Right cardiac atrium (tissue), 5 donors: ENCODE measurements at places on chromosomes 13 and 19. TPM values are rescaled to one million over a fixed set of nuclear protein-coding genes. Genes with fewer than 3 reads are reported as not detected.

DNA sequence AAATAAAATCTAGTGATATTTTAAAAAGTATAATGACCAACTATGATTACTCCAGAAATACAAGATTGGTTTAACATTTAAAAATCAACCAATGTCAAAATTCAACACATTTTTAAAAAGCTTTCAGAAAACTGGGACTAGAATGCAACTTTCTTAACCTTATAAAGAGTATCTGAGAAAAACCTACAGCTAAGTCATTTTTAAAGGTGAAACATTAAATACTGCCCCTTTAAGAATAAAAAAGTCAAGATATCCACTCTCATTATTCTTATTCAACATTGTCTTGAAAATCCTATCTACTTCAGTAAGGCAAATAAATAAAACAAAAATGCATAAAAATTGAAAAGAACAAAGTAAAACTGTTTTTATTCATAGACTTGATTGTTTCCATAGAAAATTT, 673.2 kb downstream of the UQCRFS1 start:
- no peak for DNase-seq

DNA sequence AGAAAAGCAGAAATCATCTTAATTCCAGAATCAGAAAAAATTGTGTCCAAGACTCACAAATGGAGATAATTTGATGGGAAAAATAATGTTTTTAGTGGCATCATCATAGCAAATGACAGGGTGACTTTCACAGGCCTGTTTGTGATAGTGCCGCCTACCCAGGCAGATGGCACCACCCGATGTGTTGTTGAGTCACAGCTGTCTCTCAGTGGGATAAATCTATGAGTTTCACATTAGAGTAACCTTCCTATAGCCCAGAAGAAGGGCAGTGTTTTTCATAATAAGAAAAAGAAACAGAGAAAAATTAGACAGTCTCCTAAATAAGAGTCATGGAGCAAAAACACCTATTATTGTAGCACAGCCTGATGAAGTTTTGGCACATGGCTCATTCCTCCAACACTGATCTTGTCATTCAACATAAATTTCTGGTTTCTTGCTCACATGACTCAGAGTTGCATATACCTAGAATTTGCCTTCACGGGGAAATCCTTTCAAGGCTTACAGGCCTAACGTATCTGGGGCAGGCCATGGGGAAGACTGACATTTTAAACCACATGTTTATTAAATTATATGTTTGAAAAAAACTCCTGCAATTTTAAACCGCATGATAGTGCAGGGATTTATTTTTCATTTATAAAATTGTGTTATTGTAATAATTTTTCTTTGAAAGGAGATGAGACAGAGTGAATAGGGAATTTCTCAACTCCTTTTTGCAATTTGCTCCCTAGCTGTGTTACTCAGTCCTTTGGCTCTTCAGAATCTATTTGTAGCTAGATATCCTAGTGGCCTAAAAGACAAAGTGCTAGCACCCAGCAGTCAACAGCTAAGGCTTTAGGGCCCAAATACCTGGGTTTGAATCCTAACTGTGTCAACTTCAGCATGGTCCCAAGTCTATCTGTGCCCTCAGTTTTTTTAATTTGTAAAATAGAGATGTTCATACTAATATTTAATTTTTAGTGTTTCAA, 393.7 kb downstream of the NDFIP2 start:
- DNase-seq: no peak

DNA sequence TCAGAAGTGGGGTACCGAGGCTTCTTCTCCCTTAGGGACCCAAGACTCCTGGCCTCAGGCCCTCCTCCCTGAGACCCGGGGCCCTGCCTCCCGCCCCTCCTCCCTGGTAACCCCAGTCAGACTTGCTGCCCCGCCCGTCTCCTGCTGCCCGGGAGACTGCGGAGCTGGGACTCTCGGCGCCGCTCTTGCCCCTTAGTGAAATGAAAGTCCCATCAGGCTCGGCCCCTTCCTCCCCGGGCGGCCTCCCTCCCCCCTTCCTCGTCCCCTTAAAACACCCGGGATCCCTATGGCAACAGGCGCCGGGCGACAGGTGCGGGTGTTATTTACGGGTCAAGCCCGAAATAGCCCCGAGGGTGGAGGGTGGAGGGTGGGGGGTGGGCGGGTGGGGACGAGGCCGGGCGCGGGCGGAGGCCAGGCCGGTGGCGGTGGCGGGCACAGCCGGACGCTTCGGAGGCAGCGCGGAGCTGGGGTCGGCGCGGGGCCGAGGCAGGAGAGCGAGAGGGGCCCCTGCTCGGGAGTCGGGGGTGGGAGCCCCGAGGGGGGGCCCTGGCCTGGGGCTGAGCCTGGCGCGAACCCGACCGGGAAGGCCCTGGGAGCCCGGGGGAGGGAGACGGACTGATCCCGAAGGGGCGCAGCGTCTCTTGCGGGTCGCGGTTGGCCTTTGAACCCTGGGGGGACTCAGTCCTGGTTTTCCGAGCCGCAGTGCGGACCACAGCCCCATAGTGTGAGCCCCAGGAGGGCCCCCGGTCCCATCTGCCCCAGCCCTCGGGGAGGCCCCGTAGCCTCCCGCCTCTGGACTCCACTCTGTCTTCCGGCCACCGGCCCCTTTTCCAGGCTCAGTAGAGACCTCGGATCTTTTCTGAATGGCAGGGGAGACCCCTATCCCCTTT, at the start of gene CACNG6:
Gene CACNG6 (plus strand): TSS at position 414 of the 890 bp plus-strand sequence. CDS start 1,241 bp downstream, outside the sequence.
- no peak for DNase-seq

DNA sequence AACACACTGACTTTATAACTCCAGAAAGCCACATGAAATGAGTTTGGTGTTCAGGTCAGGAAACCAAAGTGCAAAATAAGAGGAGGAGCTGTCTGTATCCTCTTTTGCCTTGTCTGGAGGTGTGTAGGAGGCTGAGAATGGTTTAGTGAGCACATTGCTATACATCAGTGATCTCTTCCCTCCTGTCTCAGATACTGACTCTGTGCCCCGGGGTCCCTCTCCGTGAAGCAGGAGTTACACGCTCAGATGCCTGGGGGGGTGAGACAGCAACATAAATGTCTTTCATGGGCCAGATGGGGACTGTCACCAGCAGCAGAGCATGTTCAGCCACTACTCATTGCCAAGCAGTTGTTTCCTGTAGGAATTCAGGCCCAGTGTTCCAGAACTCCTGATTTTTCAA, 285.4 kb downstream of the ATP8A2 start:
- no peak for DNase-seq

- no peak for DNase-seq
Observed at GRCh38 chr13:83272076-83272475, 610.2 kb downstream of the SLITRK1 start.

DNA sequence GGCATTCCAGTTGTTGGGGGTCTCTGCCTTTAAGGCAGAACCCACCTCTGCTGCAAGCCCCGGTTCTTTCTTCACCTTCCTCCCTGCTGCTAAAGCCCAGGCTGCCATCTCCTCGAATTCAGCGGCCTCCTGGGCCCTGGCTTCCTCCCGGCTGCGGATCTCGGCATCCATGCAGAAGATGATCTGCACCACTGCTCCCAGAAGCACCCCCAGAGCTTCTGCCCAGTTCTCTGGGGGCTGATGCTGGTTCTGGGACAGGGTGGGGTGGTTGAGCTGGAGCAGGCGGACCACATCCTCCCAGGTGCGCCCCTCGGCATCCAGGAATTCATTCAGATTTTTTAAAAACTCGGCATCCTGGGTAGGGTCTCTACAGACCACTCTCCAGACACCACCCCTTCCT, 987 bp downstream of the PNMA8A start:
- DNase-seq: no peak

DNA sequence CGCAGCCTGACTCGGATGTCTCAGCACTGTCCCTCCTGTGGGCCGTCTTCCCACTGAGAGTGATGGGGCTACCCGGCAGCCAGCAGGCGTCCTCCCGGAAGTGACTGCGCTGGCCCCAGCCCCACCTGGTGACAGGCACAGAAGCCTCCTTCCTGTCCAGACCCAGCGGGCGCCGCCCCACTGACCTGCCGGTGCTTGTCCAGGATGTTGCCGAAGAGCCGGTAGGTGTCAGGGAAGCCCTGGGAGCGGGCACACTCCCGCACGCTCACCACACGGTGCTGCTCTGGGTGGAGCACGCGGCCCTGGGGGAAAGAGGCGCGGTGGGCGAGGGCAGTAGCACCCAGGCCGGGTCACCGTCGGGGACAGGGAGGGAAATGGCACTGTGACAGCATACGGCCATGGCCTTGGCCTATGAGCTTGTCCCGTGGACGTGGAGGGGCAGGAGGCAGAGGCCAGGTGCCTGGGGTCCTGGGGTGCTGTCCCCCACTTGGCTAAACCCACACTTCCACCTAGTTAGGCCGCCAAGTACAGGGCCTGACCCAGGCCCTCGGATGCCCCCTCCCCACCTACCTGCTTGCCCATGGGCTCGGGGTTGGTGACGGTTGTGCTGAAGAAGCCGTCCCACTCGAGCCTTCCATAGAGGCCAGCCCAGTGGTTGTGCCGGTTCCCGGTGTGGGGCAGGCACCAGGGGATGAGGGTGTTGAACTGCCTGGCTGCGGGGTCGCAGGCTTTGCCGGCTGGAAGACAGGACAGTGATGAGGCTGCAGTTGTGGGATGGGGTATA, 16.0 kb upstream of the EIF3G start:
- peak; percentile 54 for DNase-seq

Gene FFAR1
- not detected for total RNA-seq

DNA sequence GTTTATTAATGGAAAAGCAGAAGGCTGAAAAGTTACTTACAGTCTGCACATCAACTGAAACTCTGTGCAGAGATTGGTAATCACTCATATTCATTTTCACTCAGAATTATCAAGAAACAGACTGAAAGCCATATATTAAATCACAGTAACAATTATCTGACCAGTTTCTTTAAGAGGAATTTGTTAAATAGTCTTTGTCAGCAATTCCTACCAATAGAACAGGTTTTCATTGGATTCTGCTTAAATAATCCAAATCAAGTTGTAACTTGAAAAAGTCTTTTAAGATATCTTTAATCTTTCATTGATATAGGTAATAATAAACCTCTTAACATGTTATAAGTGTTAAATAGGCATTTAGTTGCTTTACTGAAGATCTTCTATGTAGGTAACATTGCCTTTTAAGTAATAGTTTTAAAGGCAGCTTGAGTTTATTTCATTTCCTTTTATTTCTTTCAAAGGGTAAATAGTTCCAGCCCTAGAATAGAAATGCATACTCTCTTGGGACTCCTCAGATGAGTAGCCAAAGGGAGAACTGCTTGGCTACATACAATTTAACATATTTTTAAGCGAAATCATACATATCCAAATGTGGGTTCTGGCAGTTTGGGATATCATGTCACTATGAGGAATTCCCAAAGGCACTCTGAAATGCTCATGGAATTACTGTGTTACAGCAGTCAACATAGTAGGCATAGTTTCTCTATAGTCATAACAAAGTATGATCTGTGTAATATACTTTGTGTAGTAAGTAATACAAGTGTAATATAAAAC, 326.0 kb upstream of the SPRY2 start:
- no peak for DNase-seq

Gene KIR2DL3
- total RNA-seq: not detected

- DNase-seq: no peak
Observed at GRCh38 chr13:68030152-68030809, 800.1 kb upstream of the PCDH9 start.

DNA sequence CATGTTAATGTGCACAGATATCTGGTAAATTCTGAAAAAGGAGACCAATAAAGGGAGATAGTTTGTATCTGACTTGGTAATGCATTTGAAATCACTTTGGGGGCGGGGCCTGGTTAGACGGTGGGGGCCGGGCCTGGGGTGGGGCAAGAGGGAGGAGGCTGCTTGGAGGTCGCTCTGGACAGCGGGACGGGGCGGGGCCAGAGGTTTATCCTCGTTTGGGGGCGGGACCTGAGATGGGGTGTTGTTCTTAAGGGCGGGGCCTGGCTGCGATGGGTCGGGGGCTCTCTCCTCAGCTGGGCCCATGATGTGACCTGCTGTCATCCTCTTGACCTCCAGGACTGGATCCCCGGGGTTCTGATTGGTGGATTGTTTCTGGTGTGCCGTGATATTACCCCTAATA, 4.9 kb upstream of the ZNF808 start:
- no peak for DNase-seq
